ENCODE measurements at places on chromosomes 3 and 15.
A peak's percentile ranks its signal among the peaks of the same experiment; 100 is the strongest.

- no peak for ATAC-seq
Observed at GRCh38 chr3:140276703-140277102, 341.7 kb downstream of the CLSTN2 start.

- peak; percentile 66 for ATAC-seq
Observed at GRCh38 chr3:42066516-42067181, 24.5 kb upstream of the TRAK1 start.

DNA sequence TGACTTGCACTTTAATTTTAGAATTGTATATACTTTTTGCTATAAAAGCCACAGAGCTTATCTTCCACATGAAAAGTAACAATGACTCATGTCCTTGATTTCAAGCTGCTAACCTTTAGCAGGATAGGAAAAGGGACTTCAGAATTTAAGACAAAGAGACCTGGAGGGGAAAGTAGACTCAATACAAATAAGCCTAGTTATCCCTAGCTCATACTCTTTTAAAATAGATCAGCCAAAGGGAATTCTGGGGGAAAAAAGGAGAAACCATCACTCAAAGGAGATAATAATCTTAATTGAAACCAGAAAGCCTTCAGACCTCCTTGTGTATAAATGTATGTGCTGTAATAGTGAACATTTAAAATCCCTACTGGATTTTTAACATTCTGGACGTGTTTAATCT is 930.3 kb downstream of the NTRK3 start:
- ATAC-seq: peak; percentile 93

DNA sequence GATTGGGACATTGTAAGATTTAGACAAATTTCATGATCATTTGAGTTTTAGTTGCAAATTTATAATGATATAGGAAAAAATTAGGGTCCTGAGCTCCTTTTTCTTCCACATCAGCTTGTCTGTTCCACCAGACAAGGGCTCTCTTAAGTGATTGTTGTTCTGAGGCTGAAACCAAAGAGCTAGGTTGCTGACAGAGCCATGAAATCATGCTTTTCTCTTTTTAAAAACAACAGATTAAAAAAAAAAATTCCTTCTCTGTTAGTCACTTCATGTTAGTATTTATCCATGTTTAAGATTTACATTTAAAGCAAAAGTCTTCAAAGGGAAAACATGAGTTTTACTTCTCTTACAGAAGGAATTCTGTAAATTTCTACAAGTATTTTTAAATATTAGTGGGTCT is 56.8 kb downstream of the ATP2C1 start:
- peak; percentile 48 for ATAC-seq

All from SK-N-SH treated with all-trans-retinoic acid at 6 μM for 48 hours (cell line).